ENCODE measurements at places on chromosomes 13 and 19. TPM values are rescaled to one million over a fixed set of nuclear protein-coding genes. Genes with fewer than 3 reads are reported as not detected.

GRCh38 chr19:2869618-2870017 is 2.5 kb downstream of the ZNF556 start:
- no peak for DNase-seq
- H3K36me3 ChIP-seq = no peaks in the 10 kb centered on the region
- no peak overlapping the region for H3K27ac ChIP-seq
- H3K4me1 ChIP-seq = no peaks in the 10 kb centered on the region

- H3K4me1 ChIP-seq = no peaks in the 10 kb centered on the region
- H3K36me3 ChIP-seq = no peaks in the 10 kb centered on the region
- no peak overlapping the region for H3K27ac ChIP-seq
- DNase-seq = no peak
- no peaks in the 10 kb centered on the region for H3K27me3 ChIP-seq
- no peak overlapping the region for H3K4me3 ChIP-seq
Observed at GRCh38 chr13:86731987-86732386, 932.8 kb upstream of the SLITRK6 start.

GRCh38 chr19:9354651-9355050 is 8.2 kb upstream of the ZNF177 start:
- no peak overlapping the region for H3K27ac ChIP-seq
- no peak overlapping the region for H3K4me3 ChIP-seq
- no peaks in the 10 kb centered on the region for H3K36me3 ChIP-seq
- H3K27me3 ChIP-seq = no peaks in the 10 kb centered on the region
- DNase-seq = no peak
- H3K4me1 ChIP-seq = no peaks in the 10 kb centered on the region

DNA sequence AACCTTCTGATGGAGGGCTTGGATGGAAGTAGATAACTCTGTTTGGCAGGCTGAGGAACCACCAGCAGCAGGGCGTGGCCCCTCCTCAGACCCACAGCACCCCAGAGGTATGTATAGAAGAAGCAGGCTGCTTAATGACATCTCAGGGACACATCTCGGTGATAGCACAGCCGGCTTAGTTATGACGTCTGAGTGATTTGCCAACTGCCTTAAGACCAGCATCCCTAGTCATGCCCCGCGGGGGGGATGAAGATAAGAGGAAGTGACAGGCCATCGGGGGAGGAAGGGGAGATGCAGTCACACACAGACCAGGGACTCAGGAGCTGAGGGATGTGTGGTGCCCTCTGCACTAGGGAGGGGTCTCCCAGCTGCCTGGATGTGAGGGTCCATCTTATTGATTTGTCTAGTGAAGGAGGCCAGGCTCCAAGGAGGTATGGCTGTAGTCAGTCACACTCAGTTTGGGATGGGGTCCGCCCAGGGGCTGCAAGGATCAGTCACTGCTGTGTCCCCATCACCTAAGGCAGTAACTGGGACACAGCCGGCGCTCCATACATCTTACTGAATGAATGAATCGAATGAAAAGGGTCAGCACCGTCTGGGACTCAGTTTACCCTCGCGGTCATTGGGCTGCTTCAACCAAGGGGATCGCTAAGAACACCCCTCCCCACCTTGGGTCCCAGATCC is 19.2 kb upstream of the ERCC1 start:
- no peaks in the 10 kb centered on the region for H3K27me3 ChIP-seq
- no peaks in the 10 kb centered on the region for H3K36me3 ChIP-seq
- H3K27ac ChIP-seq = peak overlapping the region; percentile 90
- H3K4me3 ChIP-seq = peak overlapping the region; percentile 52
- DNase-seq = peak; percentile 44
- H3K4me1 ChIP-seq = peaks cover 6% of the 10 kb centered on the region

DNA sequence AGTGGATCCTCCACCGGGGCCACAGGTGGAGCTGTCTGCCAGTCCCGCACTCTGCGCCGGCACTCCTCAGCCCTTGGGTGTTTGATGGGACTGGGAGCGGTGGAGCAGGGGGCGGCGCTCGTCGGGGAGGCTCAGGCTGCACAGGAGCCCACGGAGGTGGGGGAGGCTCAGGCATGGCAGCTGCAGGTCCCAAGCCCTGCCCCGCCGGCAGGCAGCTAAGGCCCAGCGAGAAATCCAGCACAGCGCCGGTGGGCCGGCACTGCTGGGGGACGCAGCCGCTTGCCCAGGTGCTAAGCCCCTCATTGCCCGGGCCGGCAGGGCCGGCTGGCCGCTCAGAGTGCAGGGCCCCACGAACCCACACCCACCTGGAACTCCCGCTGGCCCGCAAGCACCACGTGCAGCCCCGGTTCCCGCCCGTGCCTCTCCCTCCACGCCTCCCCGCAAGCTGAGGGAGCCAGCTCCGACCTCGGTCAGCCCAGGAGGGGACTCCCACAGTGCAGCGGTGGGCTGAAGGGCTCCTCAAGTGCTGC is 286.4 kb downstream of the RBM26 start:
- H3K27me3 ChIP-seq = no peaks in the 10 kb centered on the region
- H3K4me1 ChIP-seq = no peaks in the 10 kb centered on the region
- no peak overlapping the region for H3K4me3 ChIP-seq
- no peak overlapping the region for H3K27ac ChIP-seq
- no peaks in the 10 kb centered on the region for H3K36me3 ChIP-seq

DNA sequence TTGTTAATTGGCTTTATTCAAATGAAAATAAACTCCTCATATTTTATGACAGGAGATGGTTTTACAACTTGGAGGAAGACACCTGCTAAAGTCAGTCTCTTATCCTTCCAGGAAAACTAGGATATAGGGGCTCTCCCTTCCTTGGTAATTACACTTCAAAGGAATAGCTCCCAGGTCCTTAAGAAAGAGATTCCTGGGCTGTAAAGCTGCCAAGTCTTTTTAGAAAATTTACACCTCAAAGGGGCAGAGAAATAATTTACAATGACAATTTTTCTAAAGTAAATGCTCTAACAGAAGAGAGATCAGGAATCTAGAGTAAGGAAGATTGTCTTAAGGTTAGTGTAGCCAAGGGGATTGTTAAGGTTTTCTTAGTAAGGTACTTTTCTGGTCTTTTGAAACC is 1359.0 kb downstream of the OLFM4 start:
- H3K27me3 ChIP-seq = no peaks in the 10 kb centered on the region
- no peak for DNase-seq
- no peaks in the 10 kb centered on the region for H3K36me3 ChIP-seq
- no peak overlapping the region for H3K27ac ChIP-seq
- H3K4me3 ChIP-seq = no peak overlapping the region

- DNase-seq = no peak
Observed at GRCh38 chr19:30344446-30345425, 27.4 kb upstream of the ZNF536 start.

GRCh38 chr13:43802511-43802910 is 15.7 kb upstream of the ENOX1 start:
- H3K36me3 ChIP-seq = no peaks in the 10 kb centered on the region
- no peak overlapping the region for H3K4me3 ChIP-seq
- no peak for DNase-seq
- H3K27ac ChIP-seq = no peak overlapping the region
- H3K27me3 ChIP-seq = peaks cover 5% of the 10 kb centered on the region

- H3K27me3 ChIP-seq = no peaks in the 10 kb centered on the region
- H3K27ac ChIP-seq = peak overlapping the region; percentile 98
- H3K4me1 ChIP-seq = no peaks in the 10 kb centered on the region
Observed at GRCh38 chr13:46555722-46556417, 2.9 kb downstream of the LRCH1 start.

GRCh38 chr19:6717441-6717971 is 2.9 kb downstream of the C3 start:
- DNase-seq = no peak
- H3K4me1 ChIP-seq = no peaks in the 10 kb centered on the region
- H3K27ac ChIP-seq = no peak overlapping the region

- no peaks in the 10 kb centered on the region for H3K27me3 ChIP-seq
- H3K36me3 ChIP-seq = no peaks in the 10 kb centered on the region
- H3K4me3 ChIP-seq = no peak overlapping the region
- no peaks in the 10 kb centered on the region for H3K4me1 ChIP-seq
- DNase-seq = no peak
Observed at GRCh38 chr19:7677669-7678311, 900 bp downstream of the MCEMP1 start.

- DNase-seq = no peak
- no peak overlapping the region for H3K27ac ChIP-seq
- H3K4me3 ChIP-seq = no peak overlapping the region
- H3K4me1 ChIP-seq = no peaks in the 10 kb centered on the region
- H3K36me3 ChIP-seq = no peaks in the 10 kb centered on the region
Observed at GRCh38 chr13:101739382-101740178, 287.1 kb downstream of the ITGBL1 start.

GRCh38 chr19:5156231-5156986 is 184.2 kb downstream of the PTPRS start:
- H3K4me1 ChIP-seq = no peaks in the 10 kb centered on the region
- H3K4me3 ChIP-seq = no peak overlapping the region
- H3K27me3 ChIP-seq = no peaks in the 10 kb centered on the region
- no peaks in the 10 kb centered on the region for H3K36me3 ChIP-seq
- no peak overlapping the region for H3K27ac ChIP-seq
- DNase-seq = no peak

- H3K4me3 ChIP-seq = peak overlapping the region; percentile 81
- H3K27ac ChIP-seq = peak overlapping the region; percentile 93
- H3K36me3 ChIP-seq = no peaks in the 10 kb centered on the region
- no peaks in the 10 kb centered on the region for H3K27me3 ChIP-seq
Observed at GRCh38 chr19:1172353-1173158, 1.5 kb downstream of the SBNO2 start.

GRCh38 chr13:26973295-26973694 is 198.3 kb downstream of the USP12 start:
- H3K27me3 ChIP-seq = no peaks in the 10 kb centered on the region
- H3K27ac ChIP-seq = no peak overlapping the region
- H3K4me1 ChIP-seq = no peaks in the 10 kb centered on the region
- no peaks in the 10 kb centered on the region for H3K36me3 ChIP-seq

- no peak for DNase-seq
- no peaks in the 10 kb centered on the region for H3K27me3 ChIP-seq
- no peak overlapping the region for H3K27ac ChIP-seq
- no peaks in the 10 kb centered on the region for H3K36me3 ChIP-seq
- H3K4me1 ChIP-seq = no peaks in the 10 kb centered on the region
- H3K4me3 ChIP-seq = no peak overlapping the region
Observed at GRCh38 chr13:107681600-107681999, 533.7 kb downstream of the LIG4 start.

DNA sequence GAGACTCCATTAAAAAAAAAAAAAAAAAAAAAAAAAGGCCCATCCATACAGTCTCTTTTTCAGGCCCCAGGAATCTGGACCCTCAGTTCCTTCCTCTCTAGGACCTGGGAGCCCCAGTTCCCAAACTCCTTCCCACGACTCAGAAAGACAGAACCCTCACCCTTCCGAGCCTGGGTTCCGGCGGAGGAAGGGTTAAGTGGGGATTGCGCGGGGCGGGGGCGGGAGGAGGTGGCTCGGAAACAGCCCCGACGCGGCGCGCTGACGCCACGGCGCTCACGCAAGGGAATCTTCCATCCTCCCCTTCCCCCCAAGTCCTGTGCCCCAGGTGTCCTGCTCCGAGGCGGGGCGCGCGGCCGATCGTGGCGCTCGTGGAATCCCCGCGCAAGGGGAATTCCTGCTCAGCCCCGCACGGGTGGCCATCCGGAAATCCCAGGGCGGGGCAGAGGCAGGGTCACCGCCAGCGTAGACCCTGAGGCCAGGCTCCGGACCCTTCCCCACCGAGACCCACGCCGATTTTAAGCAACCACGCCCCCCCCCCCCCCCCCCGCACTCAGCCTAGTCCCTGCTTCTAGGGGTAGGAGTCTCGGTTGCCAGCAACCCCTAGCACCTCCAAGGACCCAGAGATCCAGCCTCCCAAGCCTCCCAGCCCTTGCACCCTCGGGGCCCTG is 659 bp downstream of the NFKBID start:
- H3K27me3 ChIP-seq = no peaks in the 10 kb centered on the region
- no peaks in the 10 kb centered on the region for H3K36me3 ChIP-seq
- H3K4me3 ChIP-seq = peak overlapping the region; percentile 81
- DNase-seq = peak; percentile 80

The RNF17 gene
- 0.49 TPM for total RNA-seq

The GNG8 gene
- not detected for total RNA-seq

The RASL11A gene
- total RNA-seq = 36.1 TPM

The C13orf42 gene
- not detected for total RNA-seq

The AKT1S1 gene
- total RNA-seq = 26.7 TPM

The GRK1 gene
- not detected for total RNA-seq

The MIR17HG gene
- 4.4 TPM for total RNA-seq

The KLHL1 gene
- total RNA-seq = not detected

The ANGPTL4 gene
- 14.1 TPM for total RNA-seq

The ZNF665 gene
- 14.2 TPM for total RNA-seq

The S1PR4 gene
- 1.3 TPM for total RNA-seq

The YJEFN3 gene
- 6.8 TPM for total RNA-seq

The TSHZ3 gene
- 3.2 TPM for total RNA-seq

The ZNF534 gene
- 0.29 TPM for total RNA-seq

The CTXN1 gene
- total RNA-seq = 47.1 TPM

The KLK7 gene
- 0.14 TPM for total RNA-seq

The KLK15 gene
- total RNA-seq = not detected

The PEAK3 gene
- not detected for total RNA-seq

The WDR87 gene
- not detected for total RNA-seq

The SLITRK6 gene
- 25.7 TPM for total RNA-seq

Data from uterus (tissue), 4 donors.